ENCODE measurements at places on chromosomes 5 and 9.

DNA sequence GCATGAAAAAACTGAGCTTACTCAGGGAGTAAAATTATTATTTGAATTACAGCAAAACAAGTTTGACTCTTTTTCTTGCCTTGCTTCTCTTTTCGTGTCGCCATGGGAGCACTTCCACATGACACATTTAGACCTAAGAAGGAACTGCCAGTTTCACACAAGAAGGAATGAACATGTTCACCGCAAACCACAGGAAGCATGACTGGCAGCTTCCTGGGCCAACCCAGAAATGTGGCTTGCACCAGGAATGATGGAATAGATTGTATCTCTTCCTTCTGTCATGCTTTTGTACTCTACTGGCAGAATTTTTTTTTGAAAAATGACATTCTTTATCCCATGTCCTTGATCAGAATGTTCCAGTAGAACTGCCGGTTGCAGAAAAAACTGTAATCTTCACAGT lies 32.9 kb upstream of the MAN2A1 start:
- no peak for DNase-seq

- DNase-seq = no peak
These were observed 507.9 kb upstream of the DAP start for GRCh38 chr5:11268891-11269290.

GRCh38 chr9:124512806-124513204 lies 5.6 kb upstream of the NR5A1 start:
- DNase-seq = no peak

DNA sequence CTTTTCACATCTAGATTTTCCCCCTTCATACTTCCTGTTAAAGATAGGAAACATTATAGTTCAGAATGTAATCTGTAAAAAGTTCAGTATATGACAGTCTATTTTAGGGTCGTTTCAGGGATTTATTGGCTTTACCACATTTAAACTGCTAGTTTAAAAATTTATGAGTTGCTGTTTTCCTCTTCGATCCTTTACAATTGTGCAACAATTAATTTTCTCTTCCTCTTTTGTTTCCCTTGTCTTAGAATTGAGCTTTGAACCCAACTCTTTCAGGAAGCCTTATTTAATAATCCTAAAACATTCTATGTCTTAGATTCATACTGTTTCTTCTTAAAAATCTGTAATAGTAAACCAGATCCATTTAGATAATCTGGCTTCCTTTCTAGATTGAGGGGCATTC lies 16.4 kb downstream of the ZSWIM6 start:
- no peak for DNase-seq

GRCh38 chr9:93523518-93524144 lies 52.8 kb upstream of the PHF2 start:
- no peak for DNase-seq

DNA sequence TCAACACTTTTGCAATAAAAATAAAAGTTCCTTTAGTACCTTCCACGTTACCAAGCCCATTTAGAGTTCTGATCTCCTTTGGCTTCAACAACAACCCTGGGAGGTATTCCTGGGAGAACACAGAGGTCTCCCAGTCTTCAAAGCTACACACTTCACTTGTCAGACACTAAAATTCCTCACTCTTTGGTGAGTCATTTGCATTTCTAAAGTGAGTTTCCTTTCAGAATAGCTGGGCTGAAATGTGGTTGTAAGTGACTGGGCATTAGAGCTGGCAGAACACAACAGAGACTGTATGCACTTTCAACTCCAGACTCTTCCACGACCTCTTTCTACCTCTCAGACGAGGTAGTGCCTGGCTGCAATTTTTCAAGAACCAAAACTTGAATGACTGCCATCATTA lies 11.5 kb upstream of the F2RL1 start:
- no peak for DNase-seq

DNA sequence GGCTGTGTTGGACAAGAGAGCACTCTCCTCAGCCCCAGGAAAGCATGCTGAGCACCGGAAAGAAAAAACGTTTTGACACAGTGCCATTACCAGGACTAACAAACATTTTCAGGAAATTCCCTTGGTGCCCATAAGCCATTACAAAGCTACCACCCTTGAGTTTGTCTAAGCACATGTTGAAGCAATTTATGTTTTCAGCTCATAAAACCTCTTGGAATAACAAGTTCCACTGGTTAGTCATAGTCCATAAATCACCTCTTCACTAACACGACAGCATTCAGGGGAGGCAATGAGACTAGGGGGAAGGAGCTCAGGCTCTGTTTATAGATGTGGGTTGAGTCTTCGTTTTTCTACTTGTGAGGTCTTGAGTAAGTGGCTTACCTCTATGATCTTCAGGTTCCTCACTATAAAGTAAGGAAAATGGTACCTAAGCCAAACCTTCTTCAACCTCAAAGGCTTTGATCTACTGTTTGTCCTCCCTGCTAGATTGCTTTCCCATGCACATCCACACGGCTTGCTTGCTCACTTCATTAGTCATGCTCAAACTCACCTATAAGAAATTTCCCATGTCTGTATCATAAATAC lies 65.4 kb downstream of the DRD1 start:
- DNase-seq = no peak

GRCh38 chr5:25255128-25255527 lies 610.4 kb upstream of the CDH10 start:
- no peak for DNase-seq

DNA sequence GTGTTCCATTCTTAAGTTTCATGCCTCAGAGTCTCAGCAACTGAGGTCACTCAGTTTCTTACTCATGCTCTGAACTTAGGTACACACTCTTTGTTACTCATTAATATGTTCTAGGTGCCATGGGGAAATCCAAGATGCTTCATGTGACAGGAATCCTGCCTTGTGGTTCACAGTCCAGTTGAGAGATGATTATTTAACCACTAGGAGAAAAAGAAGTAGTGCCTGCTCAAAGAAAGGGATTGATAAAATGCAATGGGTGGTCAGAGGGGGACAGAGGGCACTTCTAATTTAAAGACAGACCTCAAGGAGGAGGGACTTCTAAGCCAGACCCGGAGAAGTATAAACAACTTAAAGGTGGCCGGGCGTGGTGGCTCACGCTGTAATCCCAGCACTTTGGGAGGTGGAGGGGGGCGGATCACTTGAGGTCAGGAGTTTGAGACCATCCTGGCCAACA lies 69.0 kb downstream of the UGCG start:
- no peak for DNase-seq

- DNase-seq = no peak
These were observed 18.0 kb upstream of the DUSP1 start for GRCh38 chr5:172788771-172789686.

- no peak for DNase-seq
These were observed 51.8 kb upstream of the HMHB1 start for GRCh38 chr5:143760131-143760505.

- no peak for DNase-seq
These were observed 264.9 kb downstream of the PIK3R1 start for GRCh38 chr5:68480335-68480940.

DNA sequence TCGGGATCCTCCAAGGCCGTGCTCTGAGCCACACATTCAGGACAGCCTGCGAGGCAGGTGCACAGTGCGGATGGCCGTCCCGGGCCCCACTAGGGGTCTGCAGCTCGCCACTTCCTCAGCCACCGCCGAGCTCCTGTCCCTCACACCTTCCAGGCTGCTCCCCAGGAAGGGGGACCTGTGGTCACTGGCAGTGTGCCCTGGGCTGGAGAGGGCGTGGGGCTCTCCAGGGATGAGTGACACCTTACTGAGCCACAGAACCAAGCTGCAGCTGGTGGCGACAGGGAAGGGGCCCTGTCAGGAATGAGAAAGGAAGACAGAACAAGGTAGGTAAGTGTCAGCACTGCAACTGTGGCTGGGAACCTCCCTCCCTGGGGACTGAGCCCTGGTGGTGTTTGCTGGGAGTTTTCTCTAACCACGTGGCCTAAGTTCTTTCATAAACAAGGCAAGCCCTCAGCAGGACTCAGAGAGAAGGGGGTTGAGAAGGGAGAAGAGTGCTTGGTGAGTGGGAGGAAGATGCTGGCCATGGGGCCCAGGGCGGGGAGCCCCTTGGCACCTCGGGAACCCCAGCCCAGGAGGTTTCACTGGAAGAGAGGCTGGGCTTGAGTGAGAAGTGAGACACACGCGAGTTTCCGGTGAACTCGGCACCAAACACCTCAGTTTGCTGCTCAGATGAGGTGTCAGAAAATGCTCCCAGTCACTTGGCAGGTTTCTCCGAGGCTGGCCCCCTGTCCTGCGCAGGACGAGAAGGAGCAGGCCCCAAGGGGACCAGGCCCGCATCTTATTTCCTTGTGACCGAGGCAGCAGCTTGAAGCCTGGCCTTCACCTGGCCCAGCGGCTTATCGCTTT lies 5.2 kb downstream of the IL13 start:
- DNase-seq = no peak

- DNase-seq = no peak
These were observed 47.4 kb downstream of the VAV2 start for GRCh38 chr9:133944746-133945135.

DNA sequence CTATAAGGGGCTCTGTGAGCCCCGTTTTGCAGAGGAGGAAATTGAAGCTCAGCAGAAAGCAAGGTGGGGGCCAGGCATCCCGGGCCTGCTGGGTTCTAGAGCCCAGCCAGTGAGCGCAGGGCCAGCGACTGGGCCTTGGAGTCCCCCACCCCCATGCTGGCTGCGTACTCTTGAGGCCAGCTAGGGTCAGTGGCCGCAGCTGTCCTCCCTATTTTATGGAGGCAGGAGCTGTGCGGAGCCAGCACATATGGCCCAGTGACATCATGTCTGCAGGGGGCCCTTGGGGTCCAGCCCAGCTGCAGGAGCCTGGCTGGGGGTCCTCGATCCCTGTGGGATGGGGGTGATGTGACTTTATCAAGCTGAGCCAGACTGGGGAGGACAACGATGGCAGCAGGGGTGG lies 71.3 kb downstream of the HMCN2 start:
- DNase-seq = no peak

GRCh38 chr5:64632251-64632650 lies 58.1 kb upstream of the SHISAL2B start:
- DNase-seq = no peak

Data from activated naive CD8-positive, alpha-beta T cell treated with anti-CD3 and anti-CD28 coated beads, Interleukin-2, amount 50 U/mL, for 16 hours (primary cell).